Stimulated activated CD8-positive, alpha-beta memory T cell treated with anti-CD3 and anti-CD28 coated beads, Interleukin-4, amount 100 ng/mL, for 24 hours (primary cell): ENCODE measurements at places on chromosomes 12 and 14.

- no peak for DNase-seq
Measured at GRCh38 chr14:71557351-71557750, 374.9 kb upstream of the RGS6 start.

DNA sequence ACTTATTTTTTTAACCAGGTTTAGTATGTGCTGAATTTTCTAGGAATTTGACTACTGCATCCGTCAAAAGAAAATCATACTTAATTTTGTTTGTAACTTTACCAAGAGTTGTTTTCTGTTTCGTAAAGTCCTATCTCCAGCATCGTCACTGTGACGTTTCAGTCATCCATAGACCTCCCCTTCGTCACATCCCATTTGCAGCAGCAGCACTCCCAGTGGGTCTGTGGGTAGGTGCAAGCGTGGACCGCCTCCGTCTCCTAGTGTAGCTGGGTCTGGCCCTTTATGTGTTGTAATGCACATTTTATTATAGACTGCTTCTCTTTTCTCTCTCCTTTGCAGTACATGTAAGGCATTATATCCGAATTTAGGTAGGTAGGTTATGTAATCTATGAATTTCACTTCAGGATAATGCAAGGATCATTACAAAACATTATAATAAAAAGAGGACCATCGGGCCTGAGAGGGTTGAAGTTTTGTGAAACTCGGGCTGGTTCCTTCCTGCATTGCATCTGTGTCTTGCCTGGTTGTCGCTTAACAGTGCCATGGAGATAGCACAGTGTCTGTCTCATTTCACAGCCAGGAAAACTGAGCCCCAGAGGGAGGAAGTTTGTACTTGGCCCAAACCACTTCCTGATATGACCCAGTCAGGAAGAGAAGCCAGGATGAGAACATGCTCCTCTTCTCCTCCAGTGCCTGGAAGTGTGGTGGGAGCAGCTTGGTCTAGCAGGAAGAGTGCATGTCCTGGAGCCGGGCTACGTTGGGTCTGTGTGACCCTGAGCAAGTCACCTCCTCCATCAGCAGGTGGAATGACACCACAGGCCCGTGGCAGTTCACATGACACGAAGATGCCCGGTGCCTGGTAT lies 41.3 kb downstream of the EVL start:
- no peak for DNase-seq

GRCh38 chr14:100132161-100132902 lies 27.1 kb downstream of the DEGS2 start:
- DNase-seq, result no peak

GRCh38 chr14:95340201-95340697 lies 20.5 kb upstream of the CLMN start:
- no peak for DNase-seq

GRCh38 chr12:89082370-89082753 lies 269.9 kb downstream of the DUSP6 start:
- DNase-seq, result no peak

DNA sequence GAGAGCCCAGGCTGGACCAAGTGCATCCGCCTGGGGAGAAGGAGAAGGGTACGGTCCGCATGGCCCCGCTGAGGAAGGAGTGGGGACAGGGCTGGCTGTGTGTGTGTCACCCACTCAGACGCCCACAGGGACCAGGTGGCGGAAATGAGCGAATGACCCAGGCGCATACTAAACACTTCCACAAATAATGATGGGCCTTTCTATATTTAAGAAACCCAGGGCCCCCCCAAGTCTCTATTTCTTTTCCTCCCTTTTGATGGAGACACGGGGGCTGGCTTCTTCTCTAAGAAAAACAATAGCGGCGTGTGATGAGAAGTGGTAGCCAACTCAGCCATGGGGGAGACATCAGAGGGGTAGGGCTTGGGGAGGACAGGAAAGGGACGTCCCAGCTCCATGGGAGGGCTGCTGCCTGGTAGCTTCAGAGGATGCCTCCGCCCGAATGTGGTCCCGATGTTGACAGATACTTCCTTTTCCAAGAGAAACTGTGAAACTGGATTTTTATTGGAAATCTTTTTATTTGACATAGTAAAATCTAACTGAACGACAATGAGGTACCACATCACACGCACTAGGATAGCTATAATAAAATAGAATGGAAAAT lies 6.3 kb upstream of the MAP1LC3B2 start:
- no peak for DNase-seq

DNA sequence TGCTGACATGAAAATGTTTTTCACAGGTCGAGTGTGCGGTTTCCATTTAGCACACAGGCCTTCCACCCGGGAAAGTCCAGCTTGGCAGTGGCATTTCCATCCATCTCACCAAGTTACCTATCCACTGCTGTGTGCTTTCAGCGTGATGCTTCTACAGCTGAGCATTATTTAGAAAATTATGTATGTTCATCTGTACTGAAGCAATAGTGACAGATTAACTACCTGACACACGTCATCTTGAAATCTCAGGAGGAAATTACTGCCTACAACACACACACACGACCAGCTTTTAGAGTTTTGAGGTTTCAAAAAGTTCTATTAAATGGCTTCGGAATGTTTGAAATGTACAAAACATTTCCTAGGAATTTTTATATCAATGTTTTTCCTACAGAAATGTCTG lies 39.4 kb downstream of the IFNG-AS1 start:
- DNase-seq, result no peak

DNA sequence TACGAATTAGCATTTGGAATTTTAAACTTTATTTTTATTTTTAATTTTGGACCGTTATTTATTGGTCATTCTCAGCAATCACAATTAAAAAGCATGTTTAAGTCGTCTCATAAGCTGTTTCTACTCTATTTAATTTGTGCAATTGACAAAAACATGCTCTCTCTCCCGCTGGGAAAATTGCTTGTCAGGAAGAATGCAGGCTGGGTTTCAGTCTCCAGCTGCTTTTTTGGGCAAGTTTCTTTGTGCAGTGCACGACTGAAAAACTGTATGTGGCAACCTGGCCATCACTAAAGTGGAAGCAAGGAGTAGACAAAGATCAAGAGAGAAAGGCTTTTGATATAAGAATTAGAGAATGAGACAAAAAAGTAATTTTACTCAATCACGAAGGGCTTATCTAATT lies 941.5 kb upstream of the MDGA2 start:
- DNase-seq, result no peak

DNA sequence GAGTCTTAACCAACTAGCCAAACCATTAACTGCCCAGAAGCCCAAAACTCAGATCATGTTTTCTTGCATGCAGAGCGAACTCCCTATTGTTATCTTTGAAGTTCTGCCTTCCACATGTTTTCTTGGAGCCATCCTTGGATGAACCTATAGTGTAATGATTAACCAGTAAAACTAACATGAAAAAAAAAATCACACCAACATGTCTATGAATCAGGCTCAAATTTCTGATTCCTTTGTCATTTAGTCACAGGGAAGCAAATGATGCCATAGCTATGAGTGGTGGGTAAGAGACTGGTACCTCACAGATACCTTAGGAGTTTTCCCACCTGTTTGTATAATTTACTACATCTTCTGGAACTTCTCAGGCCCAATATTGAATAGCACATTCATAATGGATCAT lies 70.7 kb downstream of the PTPRO start:
- DNase-seq, result no peak

GRCh38 chr12:107418981-107419380 lies 266.6 kb upstream of the PWP1 start:
- DNase-seq, result no peak

- no peak for DNase-seq
Measured at GRCh38 chr14:86217523-86217922, 687.6 kb downstream of the FLRT2 start.

DNA sequence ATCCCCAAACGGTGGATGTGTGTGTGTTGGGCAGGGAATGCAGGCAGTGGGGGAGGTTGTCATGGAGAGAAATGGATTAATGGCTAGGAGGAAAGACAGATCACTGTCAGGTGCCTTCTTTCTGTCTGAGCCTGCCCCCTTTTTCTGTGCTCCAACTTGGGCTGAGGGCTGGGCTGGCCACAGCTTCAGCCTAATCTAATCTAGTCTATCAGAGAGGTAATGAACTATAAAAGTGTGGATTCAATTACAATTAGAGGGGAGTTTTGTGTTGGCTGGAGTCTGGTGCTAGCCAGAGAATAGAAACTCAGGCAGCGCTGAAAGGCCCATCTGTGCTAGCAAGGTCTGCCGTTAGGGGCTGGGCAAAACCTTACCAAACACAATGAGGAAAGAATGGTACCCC lies 41.2 kb downstream of the NEUROD4 start:
- no peak for DNase-seq

- no peak for DNase-seq
Measured at GRCh38 chr12:100718187-100718586, 76.4 kb upstream of the ANO4 start.

DNA sequence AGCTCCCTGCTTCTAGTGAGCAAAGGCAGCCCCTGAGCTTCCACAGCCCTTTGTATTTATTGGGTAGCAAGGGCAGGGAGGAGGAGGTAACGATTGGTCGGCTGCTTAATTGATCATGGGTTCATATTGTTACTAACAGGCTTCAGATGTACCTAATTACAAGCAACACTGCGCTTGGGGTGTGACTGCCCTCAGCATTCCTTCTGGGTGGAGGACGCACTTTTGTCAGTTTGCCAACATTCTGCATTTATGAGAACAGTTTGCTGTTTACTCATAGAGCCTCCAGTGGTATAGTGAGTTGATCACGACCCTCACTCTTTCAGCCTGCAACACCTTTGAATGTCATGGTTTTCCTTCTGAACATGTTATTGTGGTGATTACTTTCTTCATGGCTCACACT lies 9.6 kb downstream of the TSHR start:
- no peak for DNase-seq

- no peak for DNase-seq
Measured at GRCh38 chr12:68349220-68349621, 17.1 kb upstream of the MDM1 start.

DNA sequence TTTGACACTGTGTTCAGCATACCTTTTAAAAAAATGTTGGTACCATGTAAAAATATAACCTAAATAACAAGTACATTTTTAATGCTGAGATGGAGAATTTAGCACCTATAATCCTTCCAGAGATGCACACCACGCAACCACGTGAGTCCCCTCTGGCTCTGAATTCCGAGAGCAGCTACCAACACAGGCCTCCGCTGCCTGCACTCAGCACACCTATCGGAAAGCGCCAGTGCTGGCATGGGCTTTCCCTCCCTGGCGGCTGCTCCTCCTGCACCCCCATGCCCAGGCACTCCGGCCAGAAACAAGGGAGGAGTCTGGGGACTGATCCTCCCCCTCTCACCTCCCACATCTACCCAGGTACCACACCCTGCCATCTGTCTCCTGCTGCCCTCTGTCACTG lies 47.0 kb downstream of the ITPK1 start:
- DNase-seq, result no peak

- no peak for DNase-seq
Measured at GRCh38 chr12:76945867-76946266, 67.0 kb upstream of the CSRP2 start.
